CD4-positive, alpha-beta T cell treated with Interleukin-2 at 100 ng/mL for 4 hours (primary cell): ENCODE measurements at places on chromosomes 13 and 19.
A peak's percentile ranks its signal among the peaks of the same experiment; 100 is the strongest.

GRCh38 chr19:1472231-1473084, 6.6 kb downstream of the C19orf25 start:
- no peak for DNase-seq

GRCh38 chr19:29315556-29316190, 102.7 kb upstream of the UQCRFS1 start:
- DNase-seq, result no peak

DNA sequence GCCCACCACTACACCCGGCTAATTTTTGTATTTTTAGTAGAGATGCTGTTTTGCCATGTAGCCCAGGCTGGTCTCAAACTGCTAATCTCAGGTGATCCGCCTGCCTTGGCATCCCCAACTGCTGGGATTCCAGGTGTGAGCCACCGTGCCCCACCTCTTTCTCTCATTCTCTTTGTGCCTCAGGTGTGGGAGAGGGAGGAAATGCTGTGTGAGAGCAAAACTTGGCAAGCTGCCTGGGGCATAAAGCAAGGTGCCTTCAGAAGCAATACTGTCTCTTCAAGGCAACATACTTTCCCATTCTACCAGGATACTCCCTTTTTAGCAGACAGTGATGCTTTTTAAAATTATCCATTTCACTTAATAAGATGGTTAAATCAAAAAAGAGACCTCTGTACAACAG, 53.2 kb upstream of the RFC3 start:
- no peak for DNase-seq

- DNase-seq, result peak; percentile 58
Measured at GRCh38 chr13:48401480-48401879, 11.4 kb downstream of the LPAR6 start.

DNA sequence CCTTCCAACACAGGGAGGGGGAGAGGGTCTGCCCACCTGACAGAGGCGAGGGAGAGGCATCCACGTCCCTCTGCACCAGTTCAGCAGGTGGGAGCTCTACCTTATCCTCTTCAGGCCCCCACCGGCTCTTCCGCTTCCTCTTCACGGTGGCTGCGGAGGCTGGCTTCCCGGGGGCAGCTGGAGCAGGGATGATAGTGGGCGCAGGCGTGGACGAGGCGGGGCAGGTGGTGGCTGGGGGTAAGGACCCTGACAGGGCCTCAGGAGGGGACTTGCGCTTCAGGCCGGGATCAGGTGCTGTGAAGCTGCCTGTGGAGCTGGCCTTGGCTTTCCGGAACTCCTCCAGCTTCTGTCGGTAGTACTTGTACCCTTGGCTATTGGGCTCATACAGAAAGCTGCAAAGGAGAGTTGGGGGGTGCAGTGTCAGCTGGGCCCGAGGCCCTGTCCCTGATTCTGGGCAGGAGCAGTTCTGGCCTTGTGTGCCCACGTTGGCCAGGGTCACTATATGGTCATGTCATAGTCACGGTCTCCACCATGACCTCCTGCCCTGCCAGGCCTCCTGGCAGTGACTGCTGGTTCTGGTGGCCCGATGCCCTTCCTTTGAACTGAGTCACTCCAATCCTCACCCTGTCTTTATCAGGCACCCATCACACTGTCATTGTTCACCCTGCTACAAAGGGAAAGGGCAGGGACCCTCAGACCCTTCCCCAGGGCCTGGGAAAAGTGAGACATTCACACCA, 23.2 kb downstream of the SUGP1 start:
- DNase-seq, result no peak

- no peak for DNase-seq
Measured at GRCh38 chr13:113178070-113178895, 19.8 kb downstream of the PROZ start.

DNA sequence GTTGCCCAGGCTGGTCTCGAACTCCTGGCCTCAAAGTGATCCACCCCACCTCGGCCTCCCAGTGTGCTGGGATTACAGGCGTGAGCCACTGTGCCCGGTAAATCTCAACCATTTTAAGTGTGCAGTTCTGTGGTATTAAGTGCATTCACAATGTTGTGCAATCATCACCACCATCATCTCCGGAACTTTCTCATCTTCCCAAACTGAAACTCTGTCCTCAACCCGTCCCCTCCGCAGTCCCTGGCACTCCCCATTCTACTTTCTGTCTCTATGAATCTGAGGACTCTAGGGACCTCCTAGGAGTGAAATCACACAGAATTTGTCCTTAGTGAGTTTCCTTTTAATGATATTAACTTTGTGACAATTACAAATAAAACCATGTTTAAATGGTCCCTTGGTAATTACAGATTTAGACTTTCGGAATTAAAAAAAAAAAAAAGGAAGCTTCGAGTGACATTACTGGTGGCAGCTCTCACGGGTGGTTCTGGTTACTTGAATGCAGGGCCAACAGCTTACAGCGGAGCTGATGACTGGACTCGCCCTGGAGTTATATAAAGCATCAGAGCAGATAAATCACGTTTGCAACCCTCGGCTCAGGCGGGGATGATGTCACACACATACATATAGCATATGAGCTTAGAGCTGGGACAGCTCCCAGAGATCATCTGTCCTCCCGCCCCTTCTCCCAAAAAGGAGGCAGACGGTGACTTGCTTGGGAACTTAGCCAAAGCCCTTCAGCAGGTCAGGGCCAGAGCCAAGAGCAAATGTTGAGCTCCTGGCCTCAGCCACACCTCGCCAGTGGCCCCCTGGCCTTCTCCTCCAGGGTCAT, 89.8 kb downstream of the ZNF557 start:
- DNase-seq, result no peak

DNA sequence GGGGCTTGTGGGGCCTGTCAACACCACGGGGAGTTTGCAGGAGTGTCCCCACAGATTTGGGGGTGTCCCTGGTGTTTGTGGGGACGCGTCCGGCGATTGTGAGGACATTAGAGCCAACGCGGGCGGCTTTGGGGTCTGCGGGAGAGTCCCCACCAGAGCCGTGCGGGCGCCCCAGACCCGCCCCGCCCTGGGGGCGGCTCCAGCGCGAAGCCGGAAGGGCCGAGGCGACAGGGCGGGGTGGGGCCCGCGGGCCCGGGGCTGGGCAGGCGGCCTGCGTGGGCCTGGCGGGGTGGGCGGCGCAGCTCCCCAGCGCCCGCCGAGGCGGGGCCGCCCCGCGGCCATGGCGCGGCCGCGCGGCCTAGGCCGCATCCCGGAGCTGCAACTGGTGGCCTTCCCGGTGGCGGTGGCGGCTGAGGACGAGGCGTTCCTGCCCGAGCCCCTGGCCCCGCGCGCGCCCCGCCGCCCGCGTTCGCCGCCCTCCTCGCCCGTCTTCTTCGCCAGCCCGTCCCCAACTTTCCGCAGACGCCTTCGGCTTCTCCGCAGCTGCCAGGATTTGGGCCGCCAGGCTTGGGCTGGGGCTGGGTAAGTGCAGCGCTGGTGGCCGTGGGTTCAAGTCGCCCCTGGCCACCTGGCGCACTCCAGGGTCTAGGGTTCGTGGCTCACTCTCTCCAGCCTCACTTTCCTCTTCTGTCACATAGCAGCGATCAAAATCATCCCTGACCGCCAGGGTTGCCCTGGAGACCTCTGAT, 10.3 kb downstream of the PDE4A start:
- no peak for DNase-seq
